ENCODE measurements at places on chromosomes 7 and 10.

DNA sequence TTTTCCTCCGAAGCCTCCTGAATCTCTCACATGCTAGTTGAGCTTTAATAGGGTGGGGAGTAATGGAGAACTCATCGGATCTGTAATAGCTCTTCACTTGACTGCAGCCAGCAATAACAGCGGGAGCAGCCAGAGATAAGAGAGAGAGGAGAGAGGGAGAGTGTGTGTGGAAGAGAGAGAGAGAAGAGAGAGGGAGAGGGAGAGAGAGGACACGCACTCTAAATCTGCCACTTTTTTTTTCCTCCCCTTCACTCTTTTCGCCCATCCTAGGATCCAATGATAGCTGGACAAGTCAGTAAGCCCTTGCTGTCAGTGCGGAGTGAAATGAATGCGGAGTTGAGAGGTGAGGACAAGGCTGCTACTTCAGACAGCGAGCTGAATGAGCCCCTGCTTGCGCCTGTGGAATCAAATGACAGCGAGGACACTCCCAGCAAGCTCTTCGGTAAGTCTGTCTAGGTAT is 107.9 kb downstream of the POU6F2 start:
- DNase-seq, result peak; percentile 14

DNA sequence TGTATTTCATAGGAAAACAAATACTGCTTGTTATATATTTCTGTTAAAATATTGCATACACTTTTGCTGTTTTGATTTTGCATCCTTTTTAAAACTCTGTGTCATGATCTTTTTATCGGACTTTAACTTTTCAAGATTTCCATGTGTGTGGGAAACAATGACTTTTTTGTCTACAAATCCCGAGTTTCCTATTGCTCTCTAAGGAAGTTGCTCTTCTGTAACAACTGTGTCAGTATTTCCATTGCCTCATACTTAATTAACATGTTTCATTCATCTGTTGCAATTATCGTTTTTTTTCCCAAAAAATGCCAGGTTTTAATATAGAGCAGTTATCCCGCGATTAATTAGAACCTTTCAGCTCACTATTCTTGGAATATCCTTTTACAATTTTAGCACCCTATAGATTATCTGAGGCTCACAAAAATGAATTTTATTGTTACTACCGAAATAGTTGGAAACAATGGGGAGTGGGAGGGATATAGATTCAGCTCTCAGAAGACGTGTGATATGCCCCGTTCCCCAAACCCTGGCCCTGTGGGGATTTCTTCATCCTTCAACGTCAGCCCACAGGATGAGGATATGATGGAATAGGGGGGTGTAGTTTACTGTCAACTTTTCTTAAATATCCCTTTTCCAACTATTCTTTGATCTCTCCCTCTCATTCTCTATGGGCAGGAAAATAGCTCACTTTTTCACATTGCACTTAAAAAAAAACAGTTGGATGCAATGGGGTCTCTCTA is 297.6 kb upstream of the IGFBP3 start:
- no peak for DNase-seq

GRCh38 chr7:138006106-138006505 is 4.2 kb upstream of the CREB3L2 start:
- peak; percentile 45 for DNase-seq

DNA sequence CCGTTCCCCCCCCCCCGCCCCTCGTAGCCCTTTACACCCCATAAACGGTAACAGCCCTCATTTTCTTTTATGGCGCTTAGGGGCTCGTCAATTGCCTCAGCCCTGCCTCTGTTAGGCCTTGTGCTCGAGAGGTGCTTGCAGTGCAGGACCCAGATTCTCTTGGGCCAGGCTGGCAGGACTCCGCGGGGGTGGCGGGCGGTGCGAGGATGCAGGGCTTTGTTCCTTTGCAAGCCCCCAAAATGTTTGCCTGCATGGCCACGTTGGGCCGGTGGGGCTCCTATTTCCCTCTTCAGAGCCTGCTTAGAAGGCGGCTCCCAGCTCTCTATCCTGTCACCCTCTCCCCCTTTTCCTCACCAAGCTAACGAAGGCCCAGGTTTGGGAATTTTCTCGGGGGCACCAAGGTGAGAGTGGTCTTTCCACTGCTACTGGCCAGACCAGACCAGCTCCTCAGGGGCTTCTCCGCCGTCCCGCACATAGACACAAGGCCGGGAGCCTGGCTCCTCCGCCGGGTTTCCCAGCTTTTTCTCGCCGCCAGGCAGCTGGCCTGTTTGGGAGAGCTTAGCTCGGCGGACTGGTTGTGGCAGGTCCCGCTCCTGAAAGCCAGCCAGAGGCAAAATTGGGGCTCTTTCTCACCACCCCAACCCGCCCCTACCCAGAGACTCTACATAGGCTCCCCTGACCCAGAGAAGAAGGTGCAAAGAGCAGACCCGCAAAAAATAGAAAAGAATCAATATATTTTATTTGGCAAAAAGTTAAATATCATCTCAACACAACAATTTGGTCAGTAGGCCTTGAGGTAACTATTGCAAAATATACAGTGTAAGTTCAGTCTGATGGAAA is 3.4 kb downstream of the HOXA9 start:
- no peak for DNase-seq

DNA sequence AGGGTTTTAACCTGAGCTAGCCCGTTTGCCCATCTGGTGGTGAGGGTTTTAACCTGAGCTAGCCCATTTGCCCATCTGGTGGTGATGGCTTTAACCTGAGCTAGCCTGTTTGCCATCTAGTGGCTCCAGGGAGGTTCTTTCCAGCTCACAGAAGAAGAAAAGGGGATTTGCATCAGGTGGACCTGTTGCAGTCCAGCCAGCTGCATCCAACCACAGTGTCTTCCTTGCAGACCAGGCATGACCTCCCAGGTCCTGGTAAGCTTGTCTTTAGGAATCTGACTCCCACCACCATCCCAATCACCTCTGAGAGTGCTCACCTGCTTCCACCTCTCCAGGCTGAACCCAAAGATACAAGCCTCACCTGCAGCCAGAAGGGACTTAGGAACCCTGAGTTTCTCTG is 62.4 kb upstream of the EMX2 start:
- DNase-seq, result no peak

- no peak for DNase-seq
Measured at GRCh38 chr10:35887685-35888084, 245.6 kb upstream of the FZD8 start.

- DNase-seq, result no peak
Measured at GRCh38 chr7:102913826-102914225, 1.0 kb downstream of the LRRC17 start.

DNA sequence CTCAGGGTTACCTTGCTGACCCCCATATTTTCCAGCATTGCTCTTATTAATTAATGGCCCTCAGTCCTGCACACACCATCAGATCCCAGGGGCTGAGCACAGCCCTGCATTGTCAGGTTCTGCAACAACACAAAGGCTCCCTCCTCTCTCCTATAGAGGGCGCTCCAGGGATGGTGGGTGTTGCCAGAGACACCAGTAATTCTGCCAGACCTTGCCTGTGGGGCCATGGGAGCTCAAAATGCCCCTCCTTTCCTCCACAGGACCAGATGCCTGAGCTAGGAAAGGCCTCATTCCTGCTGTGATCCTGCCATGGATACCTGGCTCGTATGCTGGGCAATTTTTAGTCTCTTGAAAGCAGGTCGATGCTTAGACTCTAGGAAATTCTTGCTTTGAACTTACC is 42.8 kb upstream of the PRSS58 start:
- DNase-seq, result no peak

DNA sequence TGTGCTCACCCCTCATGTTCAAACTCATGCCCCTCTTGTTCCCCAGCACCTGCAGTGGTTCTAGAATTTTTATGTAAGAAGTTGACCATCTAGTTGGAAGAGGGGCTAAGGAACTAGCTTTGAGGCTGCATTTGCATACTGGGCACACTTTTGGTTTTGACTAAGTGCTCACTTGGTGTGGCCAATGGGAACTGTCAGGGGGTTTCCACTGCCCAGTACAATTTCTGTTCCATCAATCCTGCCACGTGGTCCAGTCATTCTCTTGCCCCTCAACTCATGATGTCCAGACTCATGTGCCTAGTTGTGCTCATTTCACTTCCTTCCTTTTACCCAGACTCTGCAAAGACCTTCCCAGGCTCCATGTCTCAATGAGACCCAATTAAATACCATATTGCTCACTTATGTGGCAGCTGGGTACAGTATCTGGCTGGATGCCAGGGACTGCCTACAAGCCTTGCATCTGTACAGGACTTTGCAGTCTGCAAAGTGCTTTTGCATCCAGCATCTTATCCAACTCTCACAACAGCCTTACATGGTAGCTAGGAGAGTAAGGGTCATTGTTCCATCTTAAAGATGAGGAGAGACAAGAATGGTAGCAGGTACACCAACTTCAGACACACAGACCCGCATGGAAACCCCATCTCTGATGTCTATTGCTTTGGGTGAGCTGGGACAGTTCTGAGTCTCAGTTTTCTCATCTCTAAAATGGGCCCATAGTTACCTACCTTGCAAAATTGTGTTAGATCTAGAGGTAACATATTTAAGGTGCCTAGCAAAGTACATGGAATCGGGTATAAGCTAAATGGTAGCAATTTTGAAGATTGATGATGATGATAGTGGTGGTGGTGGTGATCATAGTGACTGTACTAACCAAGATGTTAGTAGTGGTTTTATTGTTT is 30.1 kb upstream of the KCNMA1 start:
- no peak for DNase-seq

DNA sequence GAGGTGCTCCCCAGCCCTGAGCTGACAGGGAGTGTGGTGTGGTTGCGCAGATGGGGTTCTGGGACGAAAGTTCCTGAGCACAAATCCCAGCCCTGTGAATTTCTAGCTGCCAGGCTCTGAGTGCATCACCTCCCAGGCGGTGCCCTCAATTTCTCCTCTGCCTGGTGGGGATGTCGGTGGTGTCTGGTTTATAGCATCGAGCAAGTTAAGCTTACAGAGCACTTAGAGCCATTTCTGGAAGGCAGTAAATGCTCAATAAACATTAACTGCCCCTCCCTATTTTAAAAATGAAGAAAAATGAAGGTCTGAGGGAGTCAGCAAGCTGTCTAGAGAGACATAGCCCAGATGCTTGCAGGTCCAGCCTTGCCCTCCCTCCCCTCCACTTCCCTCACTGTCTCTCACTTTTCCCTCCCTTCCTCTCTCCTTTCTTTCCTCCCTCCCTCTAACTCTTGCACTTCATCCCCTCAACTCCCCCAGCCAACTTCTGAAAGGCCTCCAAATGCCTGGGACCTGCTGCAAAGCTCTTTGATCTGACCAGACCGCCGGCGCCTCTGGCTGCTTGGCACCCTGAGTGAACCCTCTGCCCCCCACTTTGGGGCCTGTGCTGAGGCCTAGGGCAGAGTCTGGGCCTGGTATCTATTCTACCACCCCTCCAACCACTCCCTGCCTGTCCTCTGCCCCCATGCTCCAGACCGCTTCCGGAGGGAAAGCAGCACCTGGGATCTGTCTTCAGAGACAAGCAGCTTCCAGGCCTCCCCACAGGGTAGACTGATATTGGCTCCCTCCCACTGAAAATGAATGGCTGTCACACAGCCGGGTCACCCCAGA is 438.3 kb downstream of the RPS24 start:
- no peak for DNase-seq

DNA sequence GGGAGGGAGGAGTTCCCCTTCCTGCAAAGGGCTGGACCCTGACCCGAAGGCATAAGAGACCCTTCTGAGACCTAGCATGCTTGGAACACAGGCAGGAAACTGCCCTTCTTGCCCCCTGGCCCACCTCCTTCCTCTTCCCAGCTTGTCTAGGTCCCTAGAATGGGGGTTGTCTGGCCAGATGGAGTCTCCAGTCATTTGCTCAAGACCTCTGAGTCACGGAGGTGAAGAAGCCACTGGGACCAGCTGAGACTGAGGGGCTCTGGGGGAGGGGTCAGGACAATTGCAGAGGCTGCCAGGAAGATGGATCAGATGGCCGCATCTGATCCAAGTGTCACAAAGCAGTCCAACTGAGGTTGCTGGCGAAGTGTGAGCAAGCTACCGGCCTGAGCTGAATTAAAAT is 46.2 kb downstream of the COL13A1 start:
- DNase-seq, result no peak

DNA sequence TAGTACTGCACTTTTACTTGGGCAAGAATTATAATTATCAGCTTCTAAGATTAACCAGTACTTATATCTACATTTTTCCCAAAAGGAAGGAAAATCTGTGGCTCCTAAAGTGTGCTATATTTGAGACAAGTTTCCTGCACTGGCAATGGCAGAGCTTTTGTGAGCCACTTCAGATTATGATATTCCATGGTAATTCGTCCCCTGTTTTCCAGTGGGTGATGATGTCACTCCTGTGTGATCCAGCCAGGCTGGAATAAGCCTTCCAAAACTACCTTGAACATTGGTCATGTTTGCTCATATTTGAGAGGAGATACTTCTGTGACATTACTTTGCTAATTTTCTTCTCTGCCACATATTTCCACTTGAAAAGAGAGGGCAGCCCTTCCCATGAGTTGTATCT is 302.1 kb downstream of the MDFIC start:
- DNase-seq, result no peak

- peak; percentile 80 for DNase-seq
Measured at GRCh38 chr7:43491984-43492383, 90.9 kb upstream of the STK17A start.

DNA sequence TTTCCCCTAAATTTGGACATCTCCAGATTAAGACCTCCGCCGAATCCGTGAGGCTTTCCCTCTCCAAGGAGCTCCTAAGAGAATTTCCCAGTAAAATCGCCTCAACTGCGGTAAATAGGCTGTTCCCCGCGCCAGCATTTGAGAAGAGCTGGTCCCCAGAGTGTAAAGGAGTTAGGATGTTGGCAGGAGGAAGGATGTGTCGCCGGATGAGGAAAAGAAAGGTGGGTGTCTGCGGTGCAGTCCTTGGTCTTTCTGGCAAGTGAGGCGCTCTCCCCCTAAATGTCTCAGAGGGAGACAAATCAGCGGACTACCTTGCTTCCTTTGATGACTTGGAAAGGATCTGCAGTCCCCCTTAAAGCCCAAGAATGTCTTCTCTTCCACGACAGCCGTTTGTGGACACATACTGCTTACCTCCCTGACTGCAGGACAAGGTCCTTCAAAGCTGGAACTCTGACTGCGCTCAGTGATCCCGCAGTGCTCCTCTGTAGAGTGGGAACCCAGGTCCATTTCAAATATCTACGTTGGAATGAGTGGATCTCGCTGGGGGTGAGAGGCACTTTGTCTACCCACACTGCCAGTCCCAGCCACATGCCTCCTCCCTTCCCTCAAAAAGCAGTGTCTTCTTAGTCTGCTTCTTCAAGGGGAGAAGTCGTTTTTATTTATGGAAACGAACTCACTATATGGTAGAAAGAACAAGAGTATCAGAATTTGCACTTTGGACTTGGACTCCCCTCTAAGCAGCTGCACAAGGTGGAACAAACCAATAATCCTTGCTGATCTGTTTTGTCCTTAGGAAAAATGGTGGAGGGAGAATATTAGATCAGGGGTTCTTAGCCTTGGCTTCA is 1.1 kb upstream of the DLG5 start:
- DNase-seq, result no peak

- no peak for DNase-seq
Measured at GRCh38 chr7:55975988-55976633, 11.7 kb downstream of the NIPSNAP2 start.

All from fibroblast of skin of right biceps (primary cell).